ENCODE measurements at places on chromosomes 4 and X.
A peak's percentile ranks its signal among the peaks of the same experiment; 100 is the strongest.

GRCh38 chr4:145320294-145320693 is 139.9 kb upstream of the OTUD4 start:
- peak; percentile 53 for DNase-seq

DNA sequence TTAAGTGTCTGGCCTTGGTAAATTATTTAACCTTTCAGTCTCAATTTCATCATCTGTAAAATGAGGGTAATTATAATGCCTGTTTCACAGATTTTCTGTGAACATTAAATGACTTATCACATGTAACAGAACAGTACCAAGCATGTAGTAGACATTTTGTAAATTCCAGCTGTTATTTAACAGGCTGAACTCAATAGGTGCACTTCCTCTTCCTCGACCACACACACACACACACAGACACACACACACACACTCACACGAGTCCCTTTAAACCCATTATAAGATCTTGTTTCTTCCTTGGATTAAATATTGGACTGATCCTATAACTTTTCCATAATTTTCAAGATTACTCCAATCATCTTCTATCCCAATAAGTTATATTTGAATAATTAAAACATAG is 53.4 kb upstream of the COL25A1 start:
- DNase-seq: no peak

GRCh38 chrX:72045552-72046277 is 86.0 kb downstream of the RTL5 start:
- DNase-seq: no peak

GRCh38 chr4:37071576-37071975 is 173.0 kb upstream of the NWD2 start:
- no peak for DNase-seq

GRCh38 chrX:14963447-14964236 is 90.4 kb downstream of the MOSPD2 start:
- DNase-seq: peak; percentile 63

DNA sequence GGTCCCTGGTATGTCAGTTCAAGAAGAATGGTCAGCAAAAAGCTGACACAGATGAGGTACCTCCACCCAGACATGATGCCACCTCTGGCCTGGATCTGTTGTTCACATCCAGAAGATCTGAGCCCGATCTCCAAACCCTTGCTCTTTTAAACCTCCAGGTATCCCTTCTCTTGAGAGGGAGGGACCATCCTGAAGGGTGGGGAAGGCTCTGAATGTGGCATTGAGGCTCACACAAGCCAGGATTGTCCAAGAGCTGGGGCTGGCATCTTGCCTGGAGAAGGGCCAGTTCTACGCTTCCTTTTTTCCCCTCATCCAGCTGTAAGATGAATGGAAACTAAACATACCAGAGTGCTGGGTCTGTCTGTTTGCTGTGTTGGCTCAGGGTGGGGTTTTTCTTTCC is at the start of gene ITIH6:
Gene ITIH6, minus strand, starts transcription at position 119 of the 400 bp plus-strand sequence. Its CDS starts 45 bp downstream, at position 74.
- DNase-seq: no peak

- DNase-seq: no peak
Observed at GRCh38 chrX:19869193-19869592, 18.2 kb downstream of the SH3KBP1 start.

DNA sequence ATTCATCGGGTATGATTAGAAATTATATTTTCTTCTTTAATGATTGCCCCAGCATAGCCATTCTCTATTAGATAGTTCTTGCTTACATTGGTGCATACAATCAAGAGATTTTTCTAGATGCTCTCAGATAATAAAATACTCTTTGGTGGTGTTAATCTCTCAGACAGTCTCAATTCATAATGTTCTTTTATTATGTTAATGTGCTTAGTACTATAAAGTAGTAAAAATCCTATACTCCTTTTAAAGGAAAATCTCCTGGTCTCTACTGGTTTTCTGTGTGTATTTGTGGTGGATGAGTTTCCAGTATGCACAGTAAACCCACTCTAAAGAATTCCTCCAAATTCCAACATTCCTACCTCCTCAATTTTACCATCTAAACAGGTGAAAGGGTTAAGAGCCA is 203.5 kb downstream of the FAT4 start:
- no peak for DNase-seq

DNA sequence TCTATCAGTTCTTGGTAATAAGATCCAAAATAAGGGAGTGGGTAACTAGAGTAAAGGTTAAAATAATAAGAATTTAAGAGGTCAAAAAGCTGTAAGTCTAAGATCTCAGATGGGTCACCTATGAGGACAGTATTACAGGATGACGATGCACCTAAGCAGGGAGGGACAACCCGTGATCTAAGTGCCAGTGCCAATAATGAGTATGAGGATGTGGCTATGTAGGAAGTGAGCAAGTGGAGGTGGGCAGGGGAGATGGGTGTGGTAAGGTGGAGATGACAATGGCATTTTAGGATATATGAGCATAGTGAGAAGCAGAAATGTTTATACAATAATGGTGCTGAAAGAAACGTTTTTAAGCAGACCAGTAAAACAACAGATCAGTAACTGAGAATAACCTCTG is 19.3 kb downstream of the CCDC158 start:
- no peak for DNase-seq

DNA sequence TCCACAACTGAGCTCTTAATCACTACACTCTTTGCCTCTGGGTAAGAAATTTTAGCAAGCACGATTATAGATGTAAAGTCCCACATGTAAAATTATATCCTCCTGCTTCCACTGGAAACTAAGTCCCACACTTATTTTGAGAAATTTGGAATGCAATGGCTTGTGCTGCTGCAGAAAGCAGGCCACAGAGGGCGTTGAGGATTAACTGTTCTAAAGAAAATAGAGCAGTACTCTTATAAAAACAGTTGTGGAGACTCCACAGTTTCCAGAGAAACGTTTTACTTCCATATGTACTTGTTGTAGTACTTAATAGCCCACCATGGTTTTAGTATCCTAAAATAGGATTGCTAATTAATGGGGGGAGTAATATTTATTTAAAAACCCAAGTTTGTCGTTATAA is 1.7 kb upstream of the CENPC start:
- DNase-seq: no peak

DNA sequence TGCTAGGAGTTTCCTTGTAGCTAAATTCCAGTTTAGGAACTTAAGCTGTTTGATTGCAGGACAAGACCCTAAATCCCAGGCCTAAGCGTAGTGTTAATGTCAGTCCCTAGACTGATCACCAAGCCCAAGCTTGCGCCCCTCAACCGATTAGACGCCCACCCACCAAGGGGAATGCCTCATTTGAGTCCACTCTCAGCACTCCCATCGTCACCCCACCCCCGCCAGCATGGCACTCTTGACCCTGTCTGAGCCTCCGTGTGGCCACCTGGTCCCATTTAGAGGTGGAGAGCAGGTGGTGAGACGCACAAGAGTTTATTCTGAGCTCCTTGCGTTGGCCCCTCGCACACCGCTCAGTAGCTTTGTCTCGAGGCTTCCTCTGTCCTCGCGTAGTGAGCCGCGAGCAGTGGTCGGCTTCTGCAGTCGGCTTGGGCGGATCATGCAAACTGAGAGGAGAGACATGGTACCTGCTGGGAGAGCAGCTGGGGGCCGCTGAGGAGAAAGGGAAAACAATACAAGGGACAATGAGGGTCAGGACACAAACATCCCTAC is 48.5 kb upstream of the ZNF157 start:
- DNase-seq: no peak

DNA sequence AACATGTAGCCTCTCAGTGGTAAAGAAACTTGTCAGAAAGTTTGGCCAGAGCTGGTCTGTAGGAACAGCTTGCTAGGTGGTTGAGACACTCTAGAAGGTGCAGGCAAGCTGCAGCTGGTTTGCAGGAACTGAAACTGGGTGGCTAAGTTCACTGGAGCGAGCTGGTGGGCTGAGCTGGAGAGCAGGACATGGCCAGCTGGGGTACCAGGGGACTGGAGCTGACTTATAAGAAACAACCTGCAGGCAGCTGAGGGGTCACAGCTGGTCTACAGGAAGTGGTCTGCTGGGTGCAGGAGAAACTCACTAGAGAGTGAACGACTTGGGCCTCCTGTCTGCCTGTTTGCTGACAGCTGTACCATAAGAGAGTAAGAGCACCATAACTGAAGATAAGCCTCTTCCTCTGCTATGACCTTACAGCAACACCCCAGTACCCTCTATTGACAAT is 157.1 kb upstream of the LNX1 start:
- no peak for DNase-seq

- no peak for DNase-seq
Observed at GRCh38 chr4:107866726-107867125, 42.0 kb downstream of the SGMS2 start.

DNA sequence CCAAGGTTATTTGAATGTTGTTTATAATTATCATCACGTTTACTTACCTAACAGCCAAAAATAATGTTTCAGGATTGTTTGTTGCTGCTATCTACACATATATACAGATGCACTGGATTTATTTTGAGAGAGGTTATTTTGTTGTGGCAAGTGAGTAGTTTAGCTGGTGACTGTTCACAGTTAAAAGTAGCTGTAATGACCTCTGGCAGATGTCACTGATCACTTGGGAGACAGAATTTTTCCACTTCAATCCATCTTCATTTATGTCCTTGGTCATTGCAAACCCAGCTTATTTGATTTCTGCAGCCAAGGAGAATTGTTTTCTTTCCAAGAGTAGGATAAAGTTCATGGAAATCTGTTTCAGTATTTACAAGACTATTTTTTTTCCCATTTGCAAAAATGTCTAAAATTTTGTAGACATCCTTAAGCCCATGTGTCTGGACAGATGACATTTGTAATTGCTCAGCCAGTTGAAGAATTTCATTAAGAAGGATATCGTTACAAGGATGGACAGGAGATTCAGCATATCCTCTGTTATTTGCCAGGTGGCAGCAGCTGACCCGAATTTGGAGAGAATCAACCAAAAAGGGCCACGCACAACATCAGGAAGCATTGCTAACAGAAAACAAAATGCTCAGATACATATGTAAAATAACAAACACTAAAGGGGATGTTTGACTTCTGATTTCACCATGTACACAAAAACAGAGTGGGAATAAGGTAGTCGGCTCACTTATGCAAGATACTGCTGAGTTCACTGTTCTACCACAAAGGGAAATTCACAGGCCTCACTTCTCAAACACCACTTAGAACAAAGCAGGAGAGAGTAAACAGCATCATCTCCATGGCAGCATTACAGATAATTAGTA is 64.5 kb downstream of the GPRIN3 start:
- no peak for DNase-seq

- peak; percentile 39 for DNase-seq
Observed at GRCh38 chrX:111445485-111445884, 33.5 kb upstream of the DCX start.

DNA sequence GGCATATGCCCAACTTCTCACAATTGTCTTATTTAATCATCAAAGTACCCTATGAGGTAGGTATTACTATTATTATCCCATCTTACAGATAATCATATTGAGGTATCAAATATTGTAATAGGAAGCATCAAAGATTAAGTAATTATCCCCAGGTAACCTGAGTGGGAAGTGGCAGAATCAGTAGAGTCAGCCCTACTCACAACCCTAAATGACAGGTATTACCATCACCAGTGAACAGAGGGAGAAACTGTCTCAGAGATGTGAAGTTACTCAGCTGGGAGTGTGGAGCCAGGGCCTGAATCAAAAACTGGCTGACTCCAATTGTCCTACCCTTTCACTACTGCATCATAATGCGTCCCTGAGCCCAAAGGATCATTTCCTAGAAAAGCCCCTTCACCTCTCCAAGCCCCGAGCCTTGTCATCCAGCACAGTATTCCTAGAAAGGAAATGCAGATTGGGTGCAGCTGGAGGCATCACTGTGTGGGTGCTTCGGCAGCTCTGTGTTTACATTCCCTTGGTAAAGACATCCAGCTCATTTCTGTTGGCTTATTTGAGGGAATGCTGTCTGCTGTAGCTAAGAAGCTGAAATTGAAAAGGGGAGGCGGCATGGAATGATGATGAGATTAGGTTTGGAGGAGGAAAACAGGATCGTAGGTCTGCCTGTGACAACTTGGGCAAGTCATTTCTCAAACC is 72.8 kb downstream of the DHX15 start:
- DNase-seq: peak; percentile 31

- DNase-seq: no peak
Observed at GRCh38 chr4:101724093-101724492, 66.4 kb upstream of the BANK1 start.

DNA sequence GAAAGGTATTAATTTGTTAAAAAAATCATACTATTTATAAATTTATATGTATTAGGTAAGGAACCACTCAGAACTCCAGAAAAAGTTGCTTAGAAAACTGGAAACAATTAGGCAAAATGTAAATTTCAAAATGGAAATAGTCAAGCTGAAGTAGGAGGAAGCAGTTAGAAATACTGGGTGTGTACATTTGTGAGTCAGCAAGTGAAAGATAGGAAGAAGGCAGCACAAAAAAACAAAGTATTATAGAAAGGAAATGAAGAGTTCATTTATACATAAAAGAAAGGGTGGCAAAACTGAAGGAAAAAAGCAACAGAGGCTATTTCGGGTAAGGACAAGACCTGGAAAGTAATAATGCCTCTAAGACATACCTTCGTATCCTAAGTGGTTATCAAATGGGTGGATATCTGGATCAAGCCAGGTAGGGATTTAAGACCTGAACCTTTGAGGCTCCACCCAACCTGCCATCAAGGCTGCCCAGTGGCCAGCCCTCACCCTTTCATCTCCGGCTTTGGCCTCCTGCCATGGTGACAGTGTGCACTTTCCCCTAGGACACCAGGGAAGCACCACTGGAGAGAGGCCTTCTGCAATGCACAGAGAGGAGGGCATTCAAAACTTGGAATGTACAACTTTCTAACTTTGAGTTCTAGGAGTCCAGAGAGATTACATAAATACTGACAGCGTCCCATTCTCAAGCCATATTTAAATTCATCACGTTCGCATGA is at the start of gene LRRC66:
Gene LRRC66, minus strand, starts transcription at position 428 of the 722 bp plus-strand sequence. CDS start 2,750 bp downstream, outside the sequence.
- DNase-seq: no peak

GRCh38 chrX:130060122-130061069 is 49.9 kb downstream of the ELF4 start:
- DNase-seq: peak; percentile 55

DNA sequence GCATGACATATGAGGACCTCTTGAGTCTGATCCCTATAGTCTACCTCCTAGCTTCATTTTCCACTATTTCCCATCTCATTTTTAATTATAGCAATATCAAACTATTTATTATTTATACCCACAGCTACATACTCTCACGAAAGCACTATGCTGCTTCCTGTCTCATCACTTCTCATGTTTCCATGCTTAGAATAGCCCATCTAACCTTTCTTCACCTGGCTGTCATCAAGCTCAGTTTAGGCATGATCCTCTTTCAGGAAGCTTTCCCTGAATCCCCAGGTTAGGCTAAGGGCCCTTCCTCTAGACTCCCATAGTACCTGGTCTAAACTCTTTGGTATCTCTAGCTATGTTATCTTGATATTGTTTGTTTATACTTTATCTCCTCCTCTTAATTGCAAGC is 137.8 kb downstream of the TBC1D19 start:
- DNase-seq: no peak

DNA sequence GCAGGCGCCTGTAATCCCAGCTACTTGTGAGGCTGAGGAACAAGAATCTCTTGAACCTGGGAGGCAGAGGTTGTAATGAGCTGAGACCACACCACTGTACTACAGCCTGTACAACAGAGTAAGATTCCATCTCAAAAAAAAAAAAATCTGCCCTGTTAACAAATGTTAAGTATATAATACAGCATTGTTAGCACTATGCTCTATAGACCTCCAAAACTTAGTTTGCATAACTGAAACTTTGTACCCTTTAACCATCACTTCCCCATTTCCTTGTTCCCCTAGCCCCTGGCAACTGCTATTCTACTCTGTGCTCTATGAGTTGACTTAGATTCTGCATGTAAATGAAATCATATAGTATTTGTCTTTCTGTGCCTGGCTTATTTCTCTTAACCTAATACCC is 76.7 kb downstream of the TAB3 start:
- DNase-seq: no peak

Measured in fibroblast of skin of abdomen (primary cell).